ENCODE measurements at places on chromosomes 6 and 20.

- no peak for DNase-seq
These were observed 174.1 kb downstream of the ADAT2 start for GRCh38 chr6:143276436-143276835.

DNA sequence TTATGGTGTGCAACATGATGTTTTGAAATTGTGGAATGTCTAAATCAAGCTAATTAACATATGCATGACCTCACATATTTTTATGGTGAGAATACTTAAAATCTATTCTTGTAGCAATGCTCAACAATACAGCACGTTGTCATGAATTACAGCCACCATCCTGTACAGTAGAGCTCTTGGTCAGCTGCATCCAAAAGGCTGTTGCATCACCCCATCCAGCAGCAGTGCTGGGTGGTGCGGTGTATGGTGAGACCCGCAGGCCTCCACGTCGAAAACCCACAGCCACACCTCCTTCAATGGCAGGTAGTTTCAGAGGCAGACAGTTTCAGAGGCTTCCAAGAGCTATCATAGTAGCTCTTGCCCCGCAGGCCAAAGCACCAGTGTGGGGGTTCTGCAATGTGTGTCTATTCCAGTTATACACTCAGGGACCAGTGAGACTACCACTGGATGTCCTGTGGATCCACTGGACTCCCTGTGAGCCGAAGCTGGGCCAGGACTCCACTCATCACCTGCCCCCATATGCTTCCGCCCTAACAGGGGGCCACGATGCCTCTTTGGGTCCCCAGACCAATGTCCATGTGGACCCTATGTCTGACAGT lies 23.4 kb downstream of the PACSIN1 start:
- DNase-seq: no peak

GRCh38 chr6:112227411-112227810 lies 27.0 kb downstream of the LAMA4 start:
- no peak for DNase-seq

- DNase-seq: no peak
These were observed 12.0 kb upstream of the PTPN1 start for GRCh38 chr20:50498071-50498776.

DNA sequence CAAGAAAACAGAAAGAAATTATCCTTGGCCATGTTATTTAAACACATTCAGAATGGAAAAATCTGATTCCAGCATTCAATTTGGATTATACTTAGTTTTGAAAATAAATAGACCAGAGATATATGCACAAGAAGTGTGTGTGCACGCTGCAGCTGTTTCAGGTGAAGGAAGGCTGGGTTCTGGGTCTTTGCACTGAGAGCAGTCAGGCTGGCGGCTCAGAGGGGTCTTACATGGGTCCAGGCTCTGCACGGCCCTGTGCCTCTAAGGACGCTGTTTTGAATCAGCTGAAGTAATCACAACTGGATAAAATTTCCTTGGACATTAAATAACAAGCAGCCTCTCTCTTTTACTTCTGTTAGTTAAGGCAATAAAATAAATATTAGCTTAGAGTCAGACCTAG lies 31.8 kb downstream of the GCLC start:
- no peak for DNase-seq

GRCh38 chr20:1946442-1946761 lies 47.5 kb downstream of the PDYN start:
- no peak for DNase-seq

GRCh38 chr6:50361641-50362331 lies 312.1 kb upstream of the DEFB112 start:
- DNase-seq: no peak

DNA sequence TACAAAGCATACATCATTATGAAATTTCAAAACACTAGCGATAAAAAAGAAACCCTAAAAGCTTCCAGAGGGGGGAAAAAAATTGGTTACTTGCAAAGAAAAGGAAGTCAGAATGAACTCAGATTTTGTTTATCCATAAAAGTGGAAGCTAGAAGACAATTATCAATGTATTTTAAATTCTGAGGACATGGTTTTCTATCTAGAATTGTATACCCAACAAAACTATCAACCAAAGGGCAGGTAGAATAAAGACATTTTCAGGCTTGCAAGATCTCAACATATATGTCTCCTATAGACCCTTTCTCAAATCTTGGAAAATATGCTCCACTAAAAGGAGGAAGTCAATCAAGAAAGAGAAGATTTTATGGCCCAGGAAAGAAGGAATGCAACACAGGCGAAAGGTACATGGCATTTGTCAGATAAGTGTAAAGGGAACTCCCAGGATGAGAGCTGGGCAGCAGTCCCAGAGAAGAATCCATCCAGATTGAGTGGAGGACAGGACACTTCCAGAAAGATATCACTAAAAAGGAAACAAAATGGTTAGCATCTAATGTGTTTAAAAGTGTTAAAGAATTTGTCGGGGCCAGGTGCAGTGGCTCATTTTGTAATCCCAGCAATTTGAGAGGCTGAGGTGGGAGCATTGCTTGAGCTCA lies 45.4 kb upstream of the ZFAND3 start:
- no peak for DNase-seq

- no peak for DNase-seq
These were observed 11.2 kb upstream of the PCMTD2 start for GRCh38 chr20:64244281-64244805.

DNA sequence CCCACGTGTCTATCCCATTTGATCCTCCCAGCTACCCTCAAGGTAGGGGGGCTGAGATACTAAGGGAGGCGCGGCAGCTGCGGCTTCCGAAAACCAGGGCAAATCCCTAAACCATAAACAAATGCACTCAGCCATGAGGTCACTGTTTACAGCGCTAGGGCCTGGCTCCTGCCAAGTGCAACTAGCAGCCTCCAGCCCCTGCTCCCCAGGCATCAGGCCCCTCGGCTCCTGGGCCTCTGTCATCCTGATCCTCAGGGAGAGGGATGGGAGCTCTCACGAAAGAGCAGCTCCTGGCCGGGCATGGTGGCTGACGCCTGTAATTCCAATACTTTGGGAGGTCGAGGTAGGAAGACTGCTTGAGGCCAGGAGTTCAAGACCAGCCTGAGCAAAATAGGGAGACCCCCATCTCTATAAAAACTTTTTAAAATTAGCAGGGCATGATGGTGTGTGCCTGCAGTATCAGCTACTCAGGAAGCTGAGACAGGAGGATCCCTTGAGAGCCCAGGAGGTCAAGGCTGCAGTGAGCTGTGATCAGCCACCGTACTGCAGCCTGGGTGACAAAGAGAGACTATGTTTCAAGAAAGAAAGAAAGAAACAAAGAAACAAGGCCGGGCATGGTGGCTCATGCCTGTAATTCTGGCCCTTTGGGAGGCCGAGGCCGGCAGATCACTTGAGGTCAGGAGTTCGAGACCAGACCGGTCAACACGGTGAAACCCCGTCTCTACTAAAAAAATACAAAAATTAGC lies 42.5 kb upstream of the TLDC2 start:
- peak; percentile 42 for DNase-seq

DNA sequence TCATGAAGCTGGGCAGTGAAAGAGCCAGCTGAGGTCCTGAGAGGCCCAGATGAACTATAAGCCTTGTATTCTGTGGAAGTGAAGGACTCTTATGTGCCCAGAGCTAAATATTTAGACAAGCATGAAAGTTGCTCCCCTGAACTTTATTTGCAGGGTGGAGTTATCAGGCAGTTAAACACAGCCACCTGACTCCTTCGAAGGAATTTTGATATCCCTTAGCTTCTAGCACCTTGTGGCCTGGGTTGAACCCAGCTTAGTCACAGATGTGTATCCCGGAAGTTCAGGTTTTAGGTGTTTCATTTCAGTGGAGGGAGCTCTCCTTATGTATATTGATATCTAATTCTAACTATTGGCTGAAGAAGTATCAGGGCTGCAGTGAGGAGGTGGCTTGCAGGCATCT lies 20.4 kb downstream of the NR2E1 start:
- DNase-seq: no peak

- no peak for DNase-seq
These were observed 67.0 kb upstream of the AKAP12 start for GRCh38 chr6:151172751-151173150.

DNA sequence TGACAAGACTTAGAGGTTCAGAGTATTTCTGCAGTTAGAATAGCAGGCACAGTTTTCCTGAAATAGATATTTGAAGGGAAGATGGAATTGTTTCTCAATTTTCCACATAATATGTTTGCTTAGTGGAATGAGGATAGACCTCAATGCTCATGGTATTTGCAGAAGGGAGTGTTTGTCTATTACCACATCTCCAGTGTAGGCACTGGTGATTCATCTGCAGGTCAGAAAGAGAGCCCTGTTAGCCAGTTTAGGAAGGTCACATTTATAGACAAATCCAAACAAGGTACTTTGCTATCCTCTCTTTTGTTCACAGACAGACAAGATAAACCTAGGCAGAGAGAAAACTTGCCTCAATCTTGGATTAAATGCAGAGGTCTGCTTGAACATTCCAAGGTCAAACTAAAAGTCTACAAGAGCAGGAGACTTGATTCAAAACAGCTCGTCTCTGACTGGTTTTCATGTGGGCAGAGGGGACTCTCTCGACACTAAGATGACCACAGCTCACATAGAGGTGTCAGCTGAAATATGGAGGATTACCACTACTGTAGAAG lies 22.8 kb downstream of the ISM1 start:
- DNase-seq: no peak

DNA sequence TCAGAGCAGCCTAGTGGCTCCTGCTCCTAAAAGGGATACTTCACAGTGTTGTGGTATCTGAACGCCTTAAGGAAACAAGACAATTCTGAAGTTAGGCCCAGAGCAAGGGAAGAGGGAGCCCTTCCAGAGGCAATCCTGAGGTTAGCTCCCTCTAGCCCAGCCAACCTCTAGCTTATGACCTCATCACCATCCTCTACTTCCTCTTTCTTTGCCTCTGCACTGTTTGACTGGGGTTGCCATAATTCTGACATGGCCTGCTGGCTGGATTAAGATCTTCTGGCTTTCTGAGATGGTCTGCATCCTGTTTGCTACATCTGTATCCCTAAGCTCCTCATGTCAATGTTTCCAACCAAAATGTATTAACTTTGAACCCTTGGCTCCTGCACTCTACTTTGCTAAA lies 23.3 kb upstream of the BMP2 start:
- no peak for DNase-seq

DNA sequence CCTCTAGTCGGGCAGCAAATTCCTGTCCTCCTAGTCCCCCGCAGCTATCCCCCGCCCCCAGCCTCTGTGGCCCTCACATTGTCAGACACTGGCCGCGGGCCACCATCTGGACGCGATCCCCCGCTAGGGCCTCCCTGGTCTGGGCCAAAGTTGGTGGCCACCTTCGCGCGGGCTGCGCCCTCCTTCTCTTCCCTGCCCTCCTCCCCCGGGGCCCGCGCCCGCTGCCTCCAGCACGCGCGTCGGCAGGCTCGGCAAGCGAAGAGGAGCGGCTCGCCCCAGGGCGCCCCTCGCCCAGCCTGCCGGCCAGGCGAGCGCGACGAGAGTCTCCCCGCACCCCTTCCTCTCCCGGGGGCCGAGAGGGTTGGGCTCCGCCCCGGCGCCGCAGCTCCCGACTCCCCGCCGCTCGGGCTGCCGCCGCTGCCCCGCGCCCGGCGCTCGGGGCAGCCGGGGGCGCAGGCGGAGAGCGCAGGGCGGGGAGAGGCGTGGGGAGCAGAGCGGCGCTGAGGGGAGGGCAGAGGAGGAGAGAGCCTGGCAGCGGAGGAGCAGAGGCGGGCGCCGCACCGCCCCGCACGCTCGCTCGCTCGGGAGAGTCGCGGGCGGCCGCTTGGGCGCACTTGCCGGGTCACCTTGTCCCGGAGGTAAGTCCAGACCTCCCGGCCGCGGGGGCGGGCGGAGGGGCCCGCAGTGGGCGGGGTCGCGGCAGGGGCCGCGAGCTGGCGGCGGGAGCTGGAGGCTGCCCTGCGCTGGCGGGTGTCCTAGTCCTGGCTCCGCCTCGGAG lies at the start of gene SYNDIG1:
Gene SYNDIG1 (plus strand): TSS at position 514 of the 778 bp plus-strand sequence. CDS start 73,469 bp downstream, outside the sequence.
- peak; percentile 54 for DNase-seq

- no peak for DNase-seq
These were observed 100.4 kb upstream of the TCF21 start for GRCh38 chr6:133788556-133788955.

DNA sequence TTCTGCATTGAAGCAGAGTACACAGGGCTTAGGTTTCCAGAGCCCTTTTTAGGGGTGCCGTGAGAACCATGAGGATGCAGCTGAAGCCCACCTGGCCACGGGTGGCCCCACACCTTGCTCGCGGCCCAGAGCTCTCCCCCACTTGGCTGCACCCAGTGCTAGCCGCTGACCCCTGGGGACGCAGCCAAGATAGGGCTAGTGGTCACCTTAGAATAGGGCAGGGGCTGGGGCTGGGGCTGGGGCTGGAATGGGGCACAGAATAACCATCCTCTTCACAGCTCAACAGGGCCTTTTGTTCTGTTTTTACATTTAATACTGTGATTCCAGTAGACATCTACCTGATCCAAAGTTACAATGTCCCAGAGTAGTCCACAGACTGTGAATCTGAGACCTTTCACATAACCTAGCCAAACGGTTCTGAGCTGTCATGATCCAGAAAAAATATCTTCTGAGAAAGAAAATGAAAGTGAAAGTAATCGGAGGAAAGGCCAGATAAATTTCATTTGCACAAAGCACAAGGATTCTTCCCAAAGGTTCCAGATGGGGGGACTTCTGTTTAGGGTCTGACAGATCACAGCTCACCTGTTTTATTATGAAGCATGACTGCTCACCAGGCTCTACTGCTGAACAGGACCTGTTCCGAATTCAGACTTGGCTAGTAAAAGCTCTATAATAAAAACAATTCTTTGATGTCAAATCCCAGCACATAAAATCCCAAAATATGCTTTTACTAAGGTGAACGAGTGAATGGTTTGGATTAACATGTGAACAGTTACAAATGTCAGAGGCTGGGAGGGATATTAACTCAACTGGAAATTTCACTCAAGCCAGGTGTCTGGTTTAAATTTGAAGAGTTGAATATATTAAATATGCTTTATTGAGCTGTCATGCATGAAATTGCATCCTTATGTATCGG lies 401.9 kb downstream of the THBS2 start:
- no peak for DNase-seq

DNA sequence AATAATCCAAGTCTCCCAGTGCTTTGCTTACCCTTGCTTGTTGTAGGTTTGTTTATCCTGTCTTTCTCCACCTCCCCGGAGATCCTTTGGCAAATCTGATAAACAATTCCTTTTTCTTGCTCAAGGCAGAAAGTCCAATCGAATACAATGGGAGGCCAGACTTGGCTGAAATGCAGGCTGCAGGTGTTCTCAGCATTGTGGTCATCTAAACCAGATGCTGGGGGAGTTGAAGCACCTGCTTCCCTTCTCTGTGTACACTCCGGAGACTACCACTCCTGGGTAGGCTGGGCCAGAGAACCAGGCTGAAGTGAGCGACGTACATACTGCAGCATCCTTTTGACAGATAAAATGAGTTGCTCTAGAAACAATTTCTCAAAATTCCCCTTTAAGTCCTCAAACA lies 82.6 kb upstream of the PREP start:
- DNase-seq: no peak

DNA sequence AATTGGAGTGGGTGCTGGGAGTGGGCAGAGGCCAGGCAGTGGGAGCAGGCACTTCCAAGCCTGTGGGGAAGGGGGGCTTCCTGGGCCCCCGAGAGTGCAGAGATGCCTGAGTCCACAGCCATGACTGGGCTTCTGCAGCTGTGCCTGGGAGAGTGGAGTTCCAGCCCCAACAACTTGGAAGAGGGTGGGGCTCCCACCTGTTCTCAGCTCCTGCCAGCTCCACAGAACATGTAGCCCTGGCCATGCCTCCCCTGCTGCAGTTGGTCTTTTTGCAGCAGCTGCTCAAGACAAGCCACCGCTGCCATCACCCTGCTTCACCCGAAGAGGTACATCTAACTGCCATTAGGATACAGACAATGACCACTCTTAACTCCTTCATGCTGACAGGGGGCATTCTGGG lies 1092.3 kb downstream of the KHDRBS2 start:
- no peak for DNase-seq

- no peak for DNase-seq
These were observed 3.2 kb downstream of the GNAS-AS1 start for GRCh38 chr20:58847463-58847862.

- DNase-seq: no peak
These were observed 370.5 kb upstream of the RSPO3 start for GRCh38 chr6:126747728-126748540.
